ENCODE measurements at places on chromosomes 1 and 21. TPM values are rescaled to one million over a fixed set of nuclear protein-coding genes. Genes with fewer than 3 reads are reported as not detected.
A peak's percentile ranks its signal among the peaks of the same experiment; 100 is the strongest.

Gene OR2T2
- not detected for total RNA-seq

Gene POLR3GL
- total RNA-seq = 22.4 TPM

Gene TMCO1
- total RNA-seq = 70.5 TPM

Gene LYPD8
- total RNA-seq = not detected

Gene AK2
- total RNA-seq = 464 TPM

Gene AGT
- not detected for total RNA-seq

Gene ANGPTL3
- total RNA-seq = not detected

Gene ORC1
- 51.0 TPM for total RNA-seq

Gene NPR1
- total RNA-seq = 0.11 TPM

Gene BCAR3
- 0.46 TPM for total RNA-seq

Gene RPRD2
- 32.2 TPM for total RNA-seq

Gene LCE6A
- not detected for total RNA-seq

DNA sequence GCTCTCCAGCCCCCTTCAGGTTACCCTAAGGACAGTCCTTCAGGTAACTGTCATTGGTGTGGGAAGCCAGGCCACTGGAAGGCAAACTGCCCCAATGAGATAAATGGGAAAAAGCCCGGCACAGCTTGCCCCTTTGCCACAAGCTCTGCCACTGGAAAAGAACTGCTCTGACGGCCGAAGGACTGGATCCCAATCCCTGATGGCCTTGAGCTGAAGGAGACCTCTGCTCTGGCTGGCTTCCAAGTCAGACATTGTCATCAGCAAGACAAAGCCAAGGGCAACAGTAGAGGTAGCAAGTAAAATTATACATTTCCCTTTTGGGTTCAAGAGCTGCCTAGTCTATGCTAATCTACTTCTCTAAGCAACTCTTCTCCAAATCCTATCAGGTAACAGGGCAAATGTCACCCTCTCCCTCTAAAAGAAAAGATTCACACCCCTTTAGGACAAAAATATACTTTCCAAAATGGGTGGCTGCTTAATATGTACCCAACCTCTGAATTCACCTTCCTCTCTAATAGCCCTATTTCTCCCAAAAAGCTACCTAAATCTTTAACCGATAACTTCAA is 145.8 kb downstream of the ADSS2 start:
- DNase-seq = no peak

DNA sequence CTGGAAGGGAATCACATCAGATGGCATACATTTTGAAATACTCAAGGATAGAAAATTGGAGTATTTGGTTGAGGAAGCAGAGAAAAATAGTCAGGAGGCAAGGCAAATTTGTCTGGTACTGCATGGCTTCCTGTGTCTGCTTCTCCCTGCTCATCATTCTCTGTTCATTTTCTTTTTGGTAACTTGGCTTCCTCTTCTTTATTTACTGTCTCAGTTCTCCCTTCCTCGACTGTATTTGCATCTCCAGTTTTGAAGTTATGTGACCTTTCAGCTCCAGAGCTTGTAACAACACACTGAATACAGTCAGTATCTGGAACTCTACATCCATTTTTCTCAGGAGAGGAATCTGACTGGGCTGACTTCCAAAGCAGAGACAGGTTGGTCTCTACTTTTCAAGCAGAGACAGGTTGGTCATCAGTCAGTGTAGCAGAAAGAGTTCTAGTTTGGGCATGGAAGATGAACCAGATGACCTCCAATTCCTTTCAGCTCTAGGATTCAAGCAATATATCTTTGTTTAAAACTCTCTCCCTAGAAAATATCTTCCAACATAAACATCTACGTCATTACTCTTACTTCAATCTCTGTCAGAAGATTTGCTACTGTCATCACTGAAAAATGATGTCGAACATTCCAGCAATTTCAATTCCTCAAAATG is 571.2 kb downstream of the ADGRL2 start:
- no peak for DNase-seq

DNA sequence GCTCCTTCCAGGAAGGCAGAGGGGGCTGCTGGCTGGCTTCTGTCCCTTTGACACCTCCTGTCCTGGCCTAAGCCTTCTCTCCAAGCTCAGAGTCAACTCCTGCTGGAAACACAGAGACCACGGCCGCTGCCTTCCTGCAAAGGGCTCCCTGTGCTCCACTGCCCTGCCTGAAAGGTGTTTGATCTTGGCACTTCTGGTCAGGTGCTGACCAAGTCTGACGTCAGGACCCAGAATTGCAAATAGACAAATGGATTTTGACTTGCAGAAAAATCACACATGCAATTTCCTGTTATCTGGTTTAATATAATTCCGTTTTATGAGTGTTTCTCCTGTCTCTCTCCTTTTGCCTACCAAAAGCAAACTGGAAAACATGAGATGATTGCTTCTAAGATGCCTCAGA is 86.5 kb upstream of the HMGB4 start:
- DNase-seq = no peak

DNA sequence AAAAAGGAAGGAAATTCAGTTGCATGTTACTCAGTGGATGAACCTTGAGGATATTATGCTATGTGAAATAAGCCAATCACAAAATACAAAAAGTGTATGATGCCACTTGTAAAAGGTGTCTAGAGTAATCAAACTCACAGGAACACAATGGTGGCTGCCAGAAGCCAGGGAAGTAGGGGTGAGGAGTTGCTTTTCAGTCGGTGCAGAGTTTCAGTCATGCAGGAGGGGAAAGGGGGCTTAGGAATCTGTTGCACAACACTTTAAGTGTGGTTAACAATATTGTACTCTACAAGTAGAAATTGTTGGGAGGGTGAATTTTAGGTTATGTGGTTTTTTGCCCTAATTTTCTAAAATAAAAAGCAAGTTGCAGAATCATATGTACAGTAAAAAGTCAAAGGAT is 184.2 kb upstream of the RAB4A start:
- no peak for DNase-seq

GRCh38 chr1:52877554-52877953 is 35.0 kb downstream of the ZYG11A start:
- no peak for DNase-seq

GRCh38 chr1:89085781-89086180 is 20.8 kb upstream of the GBP1 start:
- DNase-seq = peak; percentile 70

GRCh38 chr1:1299686-1300351 is 7.9 kb downstream of the ACAP3 start:
- DNase-seq = peak; percentile 55

DNA sequence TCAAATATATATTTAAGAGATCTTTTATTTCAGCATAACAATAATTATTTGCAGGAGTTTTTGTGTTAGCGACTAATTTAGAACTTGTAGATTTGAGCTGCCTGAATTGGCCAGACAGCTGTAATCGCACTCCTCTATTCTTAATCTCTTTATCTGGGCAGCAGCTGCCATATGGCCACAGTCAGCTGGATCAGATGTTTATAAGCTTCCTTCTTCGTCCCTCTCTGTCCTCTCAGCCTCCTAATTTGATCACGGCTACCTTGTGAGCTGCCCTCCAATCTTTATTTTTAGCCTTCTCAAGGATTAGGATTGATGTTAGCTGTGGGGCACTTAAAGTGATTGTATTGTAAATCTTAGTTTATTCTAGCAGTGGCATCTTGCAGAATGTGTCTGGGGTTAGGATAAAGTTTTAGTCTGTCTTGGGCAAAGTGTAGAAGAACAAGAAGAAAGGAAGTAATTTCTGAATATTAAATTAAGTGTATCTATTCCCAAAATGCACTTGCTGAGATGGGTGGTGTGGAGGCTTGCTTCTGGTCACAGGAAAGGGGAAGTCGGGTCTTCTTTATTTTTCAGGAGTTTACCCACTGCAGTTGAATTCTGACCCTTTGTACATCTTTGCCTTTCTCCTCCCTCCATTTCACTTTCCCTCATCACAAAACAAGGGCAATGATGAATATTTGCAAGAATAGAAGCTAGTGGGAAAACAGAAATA is 1.1 kb downstream of the ZBTB18 start:
- no peak for DNase-seq

DNA sequence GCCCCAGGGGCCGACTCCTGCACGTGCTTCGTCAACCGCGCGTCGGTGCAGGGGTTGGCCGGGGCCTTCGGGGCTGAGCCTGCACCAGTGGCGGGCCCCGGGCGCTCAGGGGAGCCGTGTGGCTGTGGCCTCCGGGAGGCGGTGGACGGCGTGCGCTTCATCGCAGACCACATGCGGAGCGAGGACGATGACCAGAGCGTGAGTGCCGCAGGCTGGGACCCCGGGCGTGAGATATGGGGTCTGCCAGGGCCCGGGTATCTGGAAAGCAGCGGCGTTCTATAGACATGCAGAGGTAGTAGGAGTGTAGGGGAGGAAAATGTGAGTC is 4.3 kb downstream of the CHRNB2 start:
- no peak for DNase-seq

DNA sequence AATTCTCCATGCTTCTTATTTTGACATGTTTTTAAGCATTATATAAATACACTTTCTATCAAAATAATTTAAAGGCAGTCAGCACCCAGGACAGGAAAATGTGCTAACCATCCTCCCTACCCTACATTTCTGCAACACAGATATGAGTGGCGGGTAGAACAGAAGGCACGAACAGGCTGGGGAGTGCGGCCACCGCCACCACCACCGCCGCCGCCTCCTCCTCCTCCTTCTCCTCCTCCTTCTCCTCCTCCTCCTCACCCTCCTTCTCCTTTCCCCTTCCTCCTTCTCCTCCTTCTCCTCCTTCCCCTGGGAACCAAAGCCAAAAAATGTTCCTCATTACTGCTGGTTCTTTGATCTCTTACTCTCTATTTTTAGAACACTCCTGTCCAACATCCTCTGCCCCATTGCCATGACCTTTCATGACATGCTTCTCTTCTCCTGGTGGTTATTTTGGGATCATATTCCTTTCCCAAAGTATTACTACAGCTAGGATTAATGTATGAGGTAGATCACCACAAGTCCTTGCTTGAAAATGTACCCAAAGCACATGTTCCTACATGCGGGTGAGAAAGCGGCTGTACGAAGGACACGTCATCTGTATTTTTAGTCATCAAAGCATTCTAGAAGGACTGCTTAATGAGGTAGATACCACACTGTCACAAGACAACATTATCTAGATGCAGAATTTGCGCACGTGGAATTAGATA is 24.5 kb upstream of the CCN1 start:
- DNase-seq = no peak

DNA sequence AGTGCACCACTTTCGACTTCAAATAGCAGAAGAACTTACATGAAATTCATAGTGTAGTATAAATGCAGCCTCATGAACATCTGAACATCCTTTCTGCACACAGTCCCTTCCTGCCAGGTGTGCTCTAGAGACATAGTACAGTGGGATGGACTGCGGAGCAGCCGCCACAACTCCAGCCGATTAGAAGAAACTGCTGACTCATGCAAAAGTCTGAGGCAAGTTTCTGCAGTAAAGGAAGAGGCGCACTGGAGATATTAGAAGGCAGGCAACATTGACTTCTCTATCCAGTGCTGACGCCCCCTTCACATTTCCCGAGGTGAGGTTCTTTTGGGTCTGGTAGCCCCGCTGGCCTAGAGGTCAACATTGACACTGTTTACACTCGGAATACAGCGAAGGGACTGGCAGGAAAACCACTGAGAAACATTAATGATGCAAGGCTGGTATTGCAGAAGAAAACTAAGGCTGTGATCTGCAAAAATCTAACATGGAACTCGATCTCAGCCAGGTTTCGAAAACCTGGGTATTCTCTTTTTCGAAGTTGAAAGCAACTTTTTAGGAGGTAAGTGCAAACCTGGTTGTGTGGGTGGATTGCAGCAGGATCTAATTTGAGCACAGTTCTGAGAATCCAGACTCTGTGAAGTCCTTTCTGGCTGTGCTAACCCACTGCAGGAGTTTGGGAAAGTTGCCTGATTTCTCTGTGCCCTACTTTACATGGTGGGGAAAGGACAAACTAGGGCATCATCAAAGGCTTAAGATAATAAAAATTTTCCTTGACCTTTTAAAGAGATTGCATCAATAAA is 90.7 kb downstream of the CDC7 start:
- DNase-seq = peak; percentile 13

DNA sequence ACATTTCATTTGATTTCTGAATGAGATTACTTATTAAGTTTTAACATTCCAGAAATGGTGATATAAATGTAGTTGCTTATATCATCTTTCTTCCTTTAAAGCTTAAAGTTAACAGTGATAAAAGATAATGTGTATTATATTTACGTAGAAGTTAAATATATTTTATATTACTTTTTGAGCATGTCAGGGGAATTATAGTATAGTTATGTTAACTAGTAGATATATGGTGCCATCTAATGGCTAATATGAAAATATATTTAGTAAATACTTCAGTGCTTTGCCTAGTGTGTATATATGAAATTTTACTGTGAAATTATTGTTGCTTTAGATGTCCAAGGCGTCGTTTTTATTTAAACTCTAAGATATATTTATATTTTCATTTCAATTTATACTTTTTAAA is 51.5 kb downstream of the SYT14 start:
- no peak for DNase-seq

- no peak for DNase-seq
Measured at GRCh38 chr1:44919400-44919799, 67.0 kb downstream of the EIF2B3 start.

- no peak for DNase-seq
Measured at GRCh38 chr1:235575597-235575996, 71.3 kb upstream of the B3GALNT2 start.

- DNase-seq = no peak
Measured at GRCh38 chr1:51639694-51640093, 22.8 kb downstream of the OSBPL9 start.

DNA sequence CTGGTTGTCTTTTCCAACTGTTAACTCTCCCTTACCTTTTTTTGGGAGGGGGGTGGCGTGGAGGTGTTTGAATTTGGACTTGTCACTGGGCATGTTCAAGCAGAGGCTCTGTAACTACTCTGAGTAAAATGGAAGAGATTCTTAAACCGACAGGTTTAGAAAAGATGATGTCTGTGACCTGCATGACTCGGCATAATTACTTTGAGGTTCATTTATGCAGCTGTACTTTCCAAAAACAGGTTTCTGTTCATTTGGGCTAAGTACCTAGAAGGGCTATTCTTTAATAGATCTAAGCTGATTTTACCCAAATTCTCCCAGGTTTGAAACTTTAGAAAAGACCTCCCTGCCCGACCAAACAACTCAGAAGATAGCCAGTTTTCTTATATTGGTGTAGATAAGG is 80.3 kb downstream of the SLC35A3 start:
- no peak for DNase-seq

Data from activated CD4-positive, alpha-beta T cell treated with anti-CD3 and anti-CD28 coated beads for 36 hours (primary cell).